T-helper 1 cell (primary cell): ENCODE measurements at places on chromosomes 7 and 10.

- DNase-seq: no peak
These were observed 13.1 kb downstream of the VOPP1 start for GRCh38 chr7:55558962-55559920.

DNA sequence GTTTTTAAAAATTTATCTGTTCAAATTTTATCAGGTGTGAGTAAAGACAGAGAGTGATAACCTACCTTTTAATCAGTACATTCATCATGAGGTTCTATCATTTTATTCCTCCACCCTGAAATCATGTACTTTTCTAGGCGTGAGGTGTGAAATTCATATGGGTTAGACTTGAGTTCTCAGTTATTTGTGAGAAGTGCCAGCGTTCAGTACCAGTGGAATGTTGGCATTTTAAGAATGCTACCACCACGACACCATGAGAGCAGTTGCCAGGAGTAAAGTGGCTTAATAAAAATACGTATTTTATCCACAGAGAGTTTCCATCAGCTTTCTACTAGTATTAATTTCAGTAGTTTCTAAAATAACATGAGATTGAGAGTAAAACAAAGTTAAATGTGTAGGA is 104.1 kb upstream of the FERD3L start:
- no peak for DNase-seq

- no peak for DNase-seq
These were observed 168.2 kb downstream of the LRRC4 start for GRCh38 chr7:127863082-127863481.

DNA sequence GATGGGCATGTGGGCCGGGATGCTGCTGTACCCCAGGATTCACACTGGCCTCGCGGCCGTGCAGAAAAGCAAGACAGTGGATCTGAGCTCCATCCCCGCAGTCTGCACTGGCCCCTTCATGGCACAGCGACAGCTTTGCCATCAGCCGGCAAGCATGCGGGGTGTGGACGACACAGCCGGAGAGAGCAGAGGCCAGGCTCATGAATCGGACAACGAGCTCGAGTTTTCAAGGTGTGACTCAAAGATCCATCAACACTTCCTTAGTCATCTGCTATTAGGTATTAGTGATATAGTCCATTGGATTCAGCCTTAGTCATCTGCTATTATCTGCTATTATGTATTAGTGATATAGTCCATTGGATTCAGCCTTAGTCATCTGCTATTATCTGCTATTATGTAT is 254.7 kb downstream of the KLF6 start:
- no peak for DNase-seq

GRCh38 chr10:4138146-4138721 is 353.2 kb upstream of the KLF6 start:
- DNase-seq: no peak

DNA sequence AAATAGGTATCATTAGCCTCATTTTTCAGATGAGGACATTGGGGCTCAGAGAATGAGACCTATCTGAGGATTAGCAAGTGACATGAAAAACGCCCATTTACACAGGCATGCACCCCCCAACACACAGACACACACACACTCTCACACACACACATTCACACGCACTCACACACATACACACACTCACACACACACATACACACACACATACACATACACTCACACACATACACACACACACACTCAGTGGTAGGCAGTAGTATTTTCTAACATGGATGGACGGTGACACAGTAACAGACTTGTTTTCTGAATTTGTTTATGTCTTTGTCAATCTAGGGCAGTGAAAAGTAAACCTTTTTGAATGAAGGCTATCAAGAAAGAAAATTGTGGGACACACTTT is 21.3 kb downstream of the DGKI start:
- no peak for DNase-seq

DNA sequence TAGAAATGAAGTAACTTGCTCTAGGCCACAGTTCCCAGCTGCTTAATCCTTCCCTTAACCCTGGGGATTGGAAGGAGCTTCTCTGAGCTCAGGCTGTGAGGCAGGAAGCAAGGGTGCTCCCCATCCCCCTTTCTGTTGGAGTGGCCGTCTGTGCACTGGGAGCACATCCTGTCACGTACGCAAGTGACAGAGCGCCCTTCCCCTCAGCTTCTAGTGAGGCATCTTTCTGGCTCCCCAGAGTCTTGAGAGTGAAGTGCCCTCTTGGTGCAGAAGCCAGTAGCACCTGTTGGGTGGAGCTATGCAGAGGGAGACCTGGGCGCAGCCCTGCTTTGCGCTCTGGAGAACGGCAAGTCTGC is 47.8 kb downstream of the SHH start:
- DNase-seq: peak; percentile 13

GRCh38 chr10:93440591-93441091 is 41.5 kb downstream of the MYOF start:
- no peak for DNase-seq

GRCh38 chr7:44221231-44221791 is 20.5 kb downstream of the YKT6 start:
- DNase-seq: no peak

- DNase-seq: no peak
These were observed 54.5 kb downstream of the ELAPOR2 start for GRCh38 chr7:87004956-87005355.

GRCh38 chr7:157495594-157495993 is 158.8 kb downstream of the DNAJB6 start:
- no peak for DNase-seq

DNA sequence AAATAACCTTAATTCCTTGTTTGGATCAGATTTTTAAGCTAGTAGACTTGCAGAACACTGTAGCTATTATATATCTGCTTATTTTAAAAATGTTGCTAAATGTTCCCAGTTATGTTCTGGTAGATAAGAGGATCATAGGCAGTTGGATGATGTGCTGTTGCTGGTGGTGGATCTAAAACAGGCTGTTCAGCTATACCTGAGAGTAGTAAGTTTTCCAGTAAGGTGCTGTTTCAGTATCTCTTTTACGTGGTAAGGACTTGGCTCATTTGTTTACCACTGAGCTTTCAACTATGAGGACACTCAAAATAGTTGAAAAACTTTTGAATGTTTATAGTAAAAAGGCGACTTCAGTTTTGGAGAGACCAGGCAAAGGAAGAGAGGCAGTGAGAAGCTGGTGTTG is 180.9 kb downstream of the CDK14 start:
- DNase-seq: no peak

- no peak for DNase-seq
These were observed 7.6 kb upstream of the ASCC1 start for GRCh38 chr10:72223743-72224101.

DNA sequence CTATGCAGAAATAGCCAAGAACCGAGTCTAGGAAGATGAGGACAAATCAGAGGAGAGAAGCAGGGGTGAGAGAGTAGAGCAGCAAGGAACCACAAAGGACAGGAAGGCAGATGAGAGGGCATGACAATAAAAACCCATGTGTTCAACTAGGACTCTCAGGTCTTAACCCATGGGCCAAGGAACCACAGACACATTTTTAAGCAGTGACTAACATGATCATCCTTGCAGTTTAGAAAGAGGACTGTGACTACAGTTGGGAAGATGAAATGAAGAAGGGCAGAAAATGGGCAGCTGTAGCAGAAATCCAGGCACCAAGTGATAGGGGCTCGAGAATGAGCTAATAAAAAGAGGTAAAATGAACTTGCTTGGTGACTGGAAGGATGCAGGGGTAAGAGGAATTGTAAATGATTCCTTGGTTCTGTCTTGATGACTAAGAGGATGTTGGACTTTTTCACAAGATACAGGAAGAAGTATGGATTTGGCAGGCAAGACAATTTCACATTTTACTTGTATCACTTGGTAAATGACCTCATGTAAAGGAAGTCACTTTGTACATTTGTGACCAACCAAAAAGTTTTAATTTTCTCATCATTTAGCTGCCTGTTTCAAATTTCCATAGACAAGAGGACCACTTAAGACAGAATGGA is 22.8 kb downstream of the SGMS1 start:
- DNase-seq: no peak

DNA sequence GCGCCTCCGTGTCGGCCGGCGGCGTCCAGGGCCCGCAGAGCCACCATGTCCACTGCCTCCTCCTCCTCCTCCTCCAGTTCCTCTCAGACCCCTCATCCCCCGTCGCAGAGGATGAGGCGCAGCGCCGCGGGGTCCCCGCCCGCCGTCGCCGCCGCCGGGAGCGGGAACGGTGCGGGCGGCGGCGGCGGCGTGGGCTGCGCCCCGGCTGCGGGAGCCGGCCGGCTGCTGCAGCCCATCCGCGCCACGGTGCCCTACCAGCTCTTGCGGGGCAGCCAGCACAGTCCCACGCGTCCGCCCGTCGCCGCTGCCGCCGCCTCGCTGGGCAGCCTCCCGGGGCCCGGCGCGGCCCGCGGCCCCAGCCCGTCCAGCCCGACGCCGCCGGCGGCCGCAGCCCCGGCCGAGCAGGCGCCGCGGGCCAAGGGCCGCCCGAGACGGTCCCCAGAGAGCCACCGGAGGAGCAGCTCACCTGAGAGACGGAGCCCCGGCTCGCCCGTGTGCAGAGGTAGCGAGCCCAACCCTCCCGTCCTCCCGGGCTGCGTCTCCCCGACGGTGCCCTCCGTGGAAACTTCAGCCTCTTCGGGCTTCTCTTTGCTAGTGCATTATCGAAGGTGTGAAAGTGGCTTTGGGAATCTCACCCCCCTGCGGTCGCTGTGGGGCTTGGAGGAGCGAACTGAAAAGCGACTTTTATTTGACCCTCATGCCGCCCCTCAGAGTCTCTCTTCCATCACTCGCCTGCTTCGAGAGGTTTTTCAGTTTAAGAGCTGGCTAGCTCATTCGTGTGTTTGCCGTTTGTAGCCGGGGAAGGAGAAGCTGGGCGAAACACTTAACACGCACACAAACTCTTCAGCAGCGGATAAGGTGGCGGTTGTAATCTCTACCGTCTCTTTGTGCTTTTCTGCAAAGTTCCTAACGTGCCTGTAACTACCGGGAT is 975 bp downstream of the GLCCI1 start:
- peak; percentile 56 for DNase-seq

DNA sequence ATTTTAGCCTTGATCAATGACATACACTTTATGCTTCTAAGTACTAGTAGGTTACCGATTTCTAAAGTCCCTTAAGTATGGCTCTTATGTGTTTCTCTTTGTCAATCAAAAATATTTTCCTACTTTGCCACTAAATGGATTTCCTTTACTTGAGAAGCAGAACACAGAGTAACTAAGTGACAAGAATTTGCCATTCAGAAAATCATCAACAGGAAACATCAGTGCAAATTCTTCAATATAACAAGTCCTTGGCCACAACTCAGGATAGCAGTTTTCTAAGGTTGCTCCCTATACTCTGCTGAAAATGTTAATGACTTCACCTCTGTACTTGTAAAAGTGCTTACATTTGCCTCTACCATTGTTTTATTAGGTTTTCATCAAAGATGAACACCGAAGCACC is 239.6 kb upstream of the SLC26A5 start:
- no peak for DNase-seq

GRCh38 chr7:131321656-131322055 is 6.0 kb upstream of the MKLN1 start:
- DNase-seq: no peak
